ENCODE measurements at places on chromosomes 16 and 17.

- no peak for DNase-seq
These were observed 7.7 kb downstream of the RTN4RL1 start for GRCh38 chr17:2017274-2017941.

- DNase-seq, result no peak
These were observed 17.8 kb downstream of the SCPEP1 start for GRCh38 chr17:56995766-56996165.

GRCh38 chr16:10923650-10924214 lies 18.5 kb downstream of the DEXI start:
- peak; percentile 71 for DNase-seq

GRCh38 chr17:67831268-67831667 lies 6.0 kb downstream of the BPTF start:
- DNase-seq, result no peak
